IPS-NIHi11 (cell line): ENCODE measurements at places on chromosomes 13 and 19.

DNA sequence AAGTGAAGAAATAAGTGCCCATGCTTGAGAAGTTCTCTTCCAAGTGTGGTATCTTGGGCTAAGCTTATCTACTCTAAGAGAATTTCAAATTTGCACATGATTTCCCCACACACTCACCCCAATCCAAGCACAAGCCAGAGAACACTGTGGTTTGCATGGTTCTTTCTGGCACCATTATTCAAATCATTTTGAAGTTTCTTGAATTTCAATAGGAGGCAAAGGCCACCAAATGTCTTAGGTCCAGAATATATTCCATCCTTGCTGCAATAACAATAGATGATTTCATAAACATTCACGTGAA, 359.7 kb downstream of the IRS2 start:
- DNase-seq = no peak

DNA sequence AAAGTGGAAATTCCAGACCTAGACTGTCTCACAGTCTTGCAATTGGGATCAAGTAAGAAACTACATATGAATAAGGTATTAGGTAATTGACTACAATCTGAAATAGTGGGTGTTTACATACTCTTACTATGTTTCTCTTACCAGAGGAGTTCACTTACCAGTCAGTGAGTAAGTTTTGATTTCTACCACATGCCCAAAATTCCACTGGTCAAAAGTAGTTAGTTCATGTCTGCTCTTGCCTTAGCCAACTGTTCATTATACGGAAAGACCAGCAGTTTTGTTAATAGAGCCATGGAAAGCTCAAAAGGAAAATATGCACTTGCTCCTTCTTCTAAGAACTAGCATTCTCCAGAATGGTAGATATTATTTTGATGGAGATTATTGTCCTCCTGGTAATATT, 490.8 kb downstream of the RFC3 start:
- DNase-seq = no peak

DNA sequence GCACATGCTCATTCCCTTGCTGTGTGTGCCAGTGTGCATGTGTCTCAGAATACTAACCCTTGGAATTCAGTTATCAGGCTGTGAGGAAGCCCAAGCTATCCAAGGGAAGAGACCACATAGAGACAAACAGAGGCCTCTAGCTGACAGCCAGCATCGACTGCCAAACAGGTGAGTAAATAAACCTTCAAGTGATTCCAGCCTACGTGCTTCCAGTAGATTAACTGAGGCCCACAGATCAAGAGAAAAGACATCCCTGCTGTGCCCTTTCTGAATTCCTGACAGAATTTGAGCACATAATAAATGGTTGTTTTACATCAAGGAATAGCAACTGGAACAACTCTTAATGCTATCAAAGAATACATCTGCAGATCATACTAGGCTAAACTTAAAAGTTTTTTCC, 17.5 kb downstream of the ZC3H13 start:
- DNase-seq = no peak

GRCh38 chr19:15449620-15450527, at the start of gene WIZ:
Gene WIZ, minus strand, starts transcription at chr19:15449956. Its CDS starts 1,649 bp downstream, at chr19:15448307.
- peak; percentile 92 for DNase-seq

DNA sequence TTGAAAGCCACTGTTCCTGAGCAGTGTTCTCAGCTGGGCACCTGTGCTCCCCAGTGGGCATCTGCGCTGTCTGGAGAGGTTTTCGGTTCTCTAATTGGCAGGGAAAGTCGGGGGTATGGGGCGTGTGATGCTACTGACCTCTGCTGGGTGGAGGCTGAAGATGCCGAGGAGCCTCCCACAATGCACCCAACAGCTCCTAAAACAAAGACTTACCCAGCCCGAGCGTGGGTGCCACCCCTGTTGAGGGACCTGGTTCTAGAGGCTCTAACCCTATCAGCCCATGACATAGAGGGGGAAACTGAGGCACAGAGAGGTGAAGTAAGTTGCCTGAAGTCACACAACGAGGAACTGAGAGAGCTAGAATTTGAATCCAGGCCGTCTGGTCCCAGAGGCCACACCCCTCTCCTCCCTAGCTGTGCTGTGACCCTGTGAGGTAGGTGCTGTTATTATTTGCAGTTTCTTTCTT, 2.3 kb downstream of the SPACA4 start:
- DNase-seq = peak; percentile 76

DNA sequence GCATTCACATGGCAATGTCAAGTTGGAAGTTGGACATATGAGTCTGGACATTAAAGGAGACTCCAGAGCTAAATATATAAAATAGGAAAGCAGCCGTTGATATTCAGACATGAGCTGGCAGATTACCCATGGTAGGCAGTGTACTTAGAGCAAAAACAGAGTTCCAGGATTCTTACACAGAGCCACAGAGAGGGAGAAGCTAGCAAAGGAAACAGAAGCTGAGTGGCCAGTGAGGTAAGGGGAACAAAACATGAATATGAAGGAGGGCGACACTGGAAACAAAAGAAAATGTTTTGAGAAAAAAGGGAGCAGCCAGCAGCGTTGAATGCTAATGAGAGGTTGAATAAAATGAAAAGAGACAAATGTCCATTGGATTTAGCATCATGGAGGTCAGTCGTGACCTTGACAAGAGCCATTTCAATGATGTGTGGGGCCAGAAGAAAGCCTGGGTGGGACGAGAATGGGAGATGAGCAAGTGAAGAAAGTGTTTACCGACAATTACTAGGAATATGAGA, 198.4 kb downstream of the POU4F1 start:
- DNase-seq = no peak

DNA sequence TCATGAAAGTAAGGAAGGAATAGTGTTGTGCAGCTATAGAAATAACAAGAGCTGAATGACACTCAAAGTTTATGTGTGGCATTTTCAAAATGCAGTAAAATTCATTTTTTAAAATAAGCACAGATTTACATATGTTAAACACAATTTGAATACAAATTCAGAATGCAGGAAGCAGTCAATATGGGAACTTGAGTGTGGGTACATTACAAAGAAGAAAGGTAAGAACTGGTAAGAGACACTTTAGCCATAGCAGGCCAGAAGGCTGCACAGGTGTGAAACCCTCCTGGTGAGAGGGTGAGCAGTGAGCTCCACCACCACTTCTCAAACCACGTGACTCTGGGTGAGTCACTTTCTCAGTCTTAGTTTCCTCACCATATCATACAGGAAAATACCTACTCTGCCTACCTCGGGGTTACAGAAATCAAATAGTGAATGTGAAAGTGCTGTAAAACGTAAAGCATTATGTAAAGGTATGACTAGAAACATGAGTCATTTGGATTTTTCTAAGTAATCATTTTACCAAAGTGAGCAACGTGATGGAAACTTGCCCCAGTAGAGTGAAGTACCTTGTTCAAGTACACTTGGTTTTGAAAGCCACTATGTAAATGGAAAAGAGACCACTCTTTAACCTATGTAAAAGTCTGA, 40.5 kb downstream of the USP12 start:
- DNase-seq = no peak

DNA sequence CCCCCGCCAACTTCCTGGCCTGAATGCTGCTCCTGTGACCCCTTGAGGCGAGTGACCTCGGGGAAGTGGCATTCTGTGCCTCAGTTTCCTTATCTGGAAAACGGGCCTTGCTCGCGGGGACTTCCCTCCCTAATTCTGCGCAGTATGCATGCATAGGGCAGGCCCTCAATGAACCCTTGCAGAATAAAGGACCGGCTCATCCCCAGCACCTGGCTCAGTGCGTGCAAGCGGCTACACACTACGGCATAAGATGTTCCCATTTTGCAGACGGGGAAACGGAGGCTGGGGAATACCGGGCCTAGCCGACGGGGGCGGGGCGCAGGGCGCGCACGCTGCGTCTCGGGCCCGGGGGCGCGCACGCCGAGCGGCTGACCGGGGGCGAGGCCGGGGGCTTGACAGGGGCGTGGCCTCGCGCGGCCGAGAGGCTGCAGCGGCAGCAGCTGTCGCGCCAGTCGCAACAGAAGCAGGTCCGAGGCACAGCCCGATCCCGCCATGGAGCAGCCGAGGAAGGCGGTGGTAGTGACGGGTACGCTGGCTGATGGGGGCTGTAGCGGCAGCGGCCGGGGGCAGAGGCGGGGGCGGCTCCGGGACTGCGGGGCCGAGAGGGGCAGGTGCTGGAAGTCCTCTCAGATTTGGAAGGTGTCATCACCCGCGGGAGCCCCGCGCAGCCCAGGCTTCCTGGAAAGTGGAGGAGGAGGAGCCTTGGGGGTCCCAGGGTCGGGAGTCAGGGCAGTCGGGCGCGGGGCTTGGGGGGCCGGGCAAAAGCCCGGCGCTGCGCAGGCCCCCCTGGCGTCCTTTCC, at the start of gene PGPEP1:
TSS of gene PGPEP1 (plus strand) at position 409 of the 800 bp plus-strand sequence. CDS start at position 493, 84 bp downstream.
- DNase-seq = peak; percentile 96
